ENCODE measurements at places on chromosomes 12 and 14. TPM values are rescaled to one million over a fixed set of nuclear protein-coding genes. Genes with fewer than 3 reads are reported as not detected.

Gene ISM2
- polyA plus RNA-seq, result 0.08 TPM

GRCh38 chr12:65594409-65594808, 229.9 kb upstream of the HMGA2 start:
- DNase-seq, result no peak

Gene SYNJ2BP
- 29.9 TPM for polyA plus RNA-seq

Gene SERPINA10
- polyA plus RNA-seq, result 0.43 TPM

DNA sequence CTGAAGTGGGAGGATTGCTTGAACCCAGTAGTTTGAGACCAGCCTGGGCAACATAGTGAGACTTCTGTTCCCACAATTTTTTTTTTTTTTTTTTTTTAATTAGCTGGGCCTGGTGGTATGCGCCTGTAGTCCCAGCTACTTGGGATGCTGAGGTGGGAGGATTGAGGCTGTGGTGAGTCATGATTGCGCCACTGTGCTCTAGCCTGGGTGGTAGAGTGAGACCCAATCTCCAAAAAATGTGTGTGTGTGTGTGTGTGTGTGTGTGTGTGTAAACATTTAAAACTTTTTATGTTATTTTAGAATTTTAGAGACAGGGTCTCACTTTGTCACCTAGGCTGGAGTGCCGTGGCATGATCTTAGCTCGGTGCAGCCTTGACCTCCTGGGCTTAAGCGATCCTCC, 6.8 kb downstream of the PPP1R36 start:
- no peak for DNase-seq

Gene FGD4
- 31.5 TPM for polyA plus RNA-seq

Gene MYF6
- polyA plus RNA-seq, result 122 TPM

Data from muscle of arm (tissue), 14 donors.